Right renal cortex interstitium (tissue), 3 donors: ENCODE measurements at places on chromosomes 12 and 14.

DNA sequence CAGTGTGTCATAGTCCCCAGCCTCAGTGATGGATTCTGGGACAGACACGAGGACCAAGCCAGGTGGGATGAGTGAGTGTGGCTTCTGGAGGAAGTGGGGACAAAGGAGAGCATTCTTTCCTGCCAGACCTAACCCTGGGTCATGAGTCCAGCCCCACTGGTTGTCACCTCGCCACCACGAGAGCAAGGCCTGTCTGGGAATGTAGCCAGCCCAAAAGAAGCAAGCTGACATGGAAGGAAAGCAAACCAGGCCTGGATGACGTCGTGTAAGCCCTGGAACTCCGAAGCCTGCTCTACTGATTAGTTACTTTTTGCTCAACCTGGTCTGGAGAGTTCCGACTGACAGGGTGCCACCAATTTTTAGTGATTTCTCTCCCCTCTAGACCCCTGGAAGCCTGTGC lies 105.9 kb downstream of the SINHCAF start:
- no peak for DNase-seq

GRCh38 chr12:103456006-103456405 lies 39.8 kb downstream of the C12orf42 start:
- DNase-seq = no peak

GRCh38 chr14:32633224-32633859 lies 304.2 kb downstream of the AKAP6 start:
- no peak for DNase-seq

- DNase-seq = no peak
These were observed 282.7 kb downstream of the CACNA1C start for GRCh38 chr12:2335513-2335912.

GRCh38 chr12:132490422-132491137 lies 629 bp downstream of the FBRSL1 start:
- DNase-seq = no peak

DNA sequence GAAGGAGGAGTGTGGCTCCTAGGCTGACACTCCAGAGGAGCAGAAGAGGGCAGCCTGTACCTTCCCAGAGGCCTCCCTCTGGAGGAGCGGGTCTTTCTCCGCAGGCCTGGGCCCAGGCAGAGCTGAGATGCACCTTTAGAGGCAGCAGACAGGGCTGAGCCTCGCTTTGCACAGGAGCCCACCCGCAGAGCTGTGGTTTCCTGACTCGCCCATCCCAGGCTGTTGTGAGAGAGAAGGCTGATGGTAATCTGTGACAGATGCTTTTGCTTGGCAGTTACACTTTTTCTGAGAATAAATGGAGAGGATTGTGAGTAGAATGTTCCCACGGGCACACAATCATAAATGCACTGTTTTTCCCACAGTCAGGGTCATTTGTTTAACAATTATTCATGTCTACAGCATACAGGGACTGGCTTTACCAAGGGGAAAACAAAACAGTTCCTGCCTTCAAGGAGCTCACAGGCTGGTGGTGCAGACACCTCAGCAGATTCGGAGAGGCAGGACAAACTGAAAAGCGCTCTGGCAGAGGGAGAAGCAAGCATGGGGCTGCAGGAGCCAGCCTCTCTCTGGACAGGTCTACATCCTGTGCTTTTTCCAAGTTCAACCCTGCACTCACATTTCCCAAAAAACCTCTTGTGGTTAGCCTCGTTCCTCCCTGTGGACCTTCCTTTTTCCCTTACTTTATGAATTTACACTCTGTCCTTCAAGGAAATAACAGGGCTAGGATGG lies 13.9 kb downstream of the EVL start:
- no peak for DNase-seq

- no peak for DNase-seq
These were observed 102.5 kb downstream of the ZFP36L1 start for GRCh38 chr14:68690089-68690958.

GRCh38 chr12:8846305-8846704 lies 23.9 kb downstream of the A2ML1 start:
- no peak for DNase-seq

DNA sequence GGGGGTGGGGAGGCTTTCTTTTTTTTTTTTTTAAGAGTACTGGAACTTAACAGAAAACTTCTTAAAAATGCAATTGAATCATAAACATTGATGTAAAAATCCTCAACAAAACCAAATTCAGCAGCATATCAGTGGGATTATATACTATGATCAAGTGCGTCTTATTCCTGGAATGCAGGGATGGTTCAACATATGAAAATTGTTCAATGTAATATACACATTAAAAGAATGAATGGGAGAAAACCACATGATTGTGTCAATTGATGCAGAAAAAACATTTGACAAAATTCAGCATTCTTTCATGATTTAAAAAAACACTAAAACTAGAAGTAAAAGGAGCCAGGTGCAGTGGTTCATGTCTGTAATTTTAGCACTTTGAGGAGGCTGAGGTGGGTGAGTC lies 41.2 kb upstream of the CCT2 start:
- DNase-seq = no peak

GRCh38 chr14:62592877-62593276 lies 452.4 kb downstream of the KCNH5 start:
- DNase-seq = no peak

DNA sequence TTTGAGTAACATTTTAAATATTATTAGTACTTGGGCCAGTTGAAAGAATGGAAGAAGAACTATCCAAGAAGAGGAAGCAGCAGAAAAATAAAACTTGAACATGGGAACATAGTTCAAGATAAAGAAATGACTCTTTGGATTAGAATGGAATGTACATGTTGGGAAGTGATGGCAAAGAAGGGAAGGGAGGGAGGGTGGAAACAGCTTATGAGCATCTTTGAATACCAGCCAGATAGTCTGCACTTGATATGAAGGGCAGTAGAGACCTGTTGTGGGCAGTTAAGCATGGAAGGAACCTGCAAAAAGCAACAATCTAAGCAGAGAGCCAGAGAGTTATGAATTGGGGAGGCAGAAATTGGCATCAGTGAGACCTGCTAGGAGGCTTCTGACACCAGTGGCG lies 10.0 kb upstream of the IL22 start:
- no peak for DNase-seq

- DNase-seq = no peak
These were observed 123.7 kb upstream of the TMTC1 start for GRCh38 chr12:29907461-29907860.

DNA sequence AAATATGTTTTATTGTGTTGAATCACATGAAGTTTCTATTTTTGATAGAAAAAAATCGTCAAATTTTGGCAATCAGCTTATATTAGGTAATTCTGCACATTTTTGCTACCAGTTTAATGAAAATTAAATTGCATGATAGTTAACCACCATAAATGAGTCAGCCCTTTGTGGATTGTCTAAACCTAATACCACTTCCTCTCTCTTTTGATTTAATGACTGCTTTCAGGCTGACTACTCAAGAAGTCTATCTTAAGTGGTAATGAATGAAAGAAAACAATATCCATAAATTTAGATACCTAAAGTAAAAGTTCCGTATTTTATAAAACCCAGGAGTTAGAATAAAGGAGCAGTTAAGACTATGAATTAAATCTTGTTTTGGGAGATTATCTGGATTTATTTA lies 450.5 kb downstream of the TMEM117 start:
- DNase-seq = no peak

- no peak for DNase-seq
These were observed at the start of gene PLEKHG3 for GRCh38 chr14:64704143-64704742. TSS of gene PLEKHG3 (plus strand) at chr14:64704424. CDS start at chr14:64727632, 23,208 bp downstream.

DNA sequence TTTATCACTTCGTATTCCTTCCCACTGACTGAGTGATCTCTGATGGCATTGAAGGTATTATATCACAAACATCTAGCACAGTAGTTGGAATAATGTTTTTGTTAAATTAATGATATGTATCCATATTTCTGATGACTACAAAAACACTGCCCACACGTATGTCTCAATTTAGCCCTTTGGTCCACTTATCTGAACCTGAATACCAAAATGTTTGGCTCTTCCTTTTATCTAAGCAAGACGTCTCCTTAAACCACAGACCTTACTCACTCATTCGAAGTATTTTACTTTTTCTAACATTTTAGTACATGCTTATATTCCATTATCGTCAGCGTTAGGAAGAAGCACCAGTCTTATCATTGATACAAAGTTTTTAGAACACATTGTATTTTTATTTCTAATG lies 126.4 kb downstream of the PIK3C2G start:
- DNase-seq = no peak

DNA sequence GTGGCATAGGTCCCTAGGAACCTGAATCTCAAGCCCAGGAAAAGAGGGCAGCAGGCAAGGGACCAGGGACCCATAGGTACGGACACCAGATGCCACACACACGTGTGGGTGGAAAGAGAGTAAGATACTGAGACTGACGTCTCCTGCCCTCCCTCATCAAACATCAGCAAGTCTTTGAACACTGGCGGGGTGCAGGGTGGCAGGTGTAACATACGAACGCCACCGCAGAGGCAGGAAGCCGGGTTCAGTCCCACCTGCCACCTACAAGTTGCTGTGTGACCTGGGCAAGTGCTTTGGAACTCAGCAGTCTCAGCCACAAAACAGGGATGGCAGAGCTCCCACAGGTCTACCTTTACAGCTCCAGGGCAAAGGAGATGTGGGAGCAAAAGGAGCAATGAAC lies 11.1 kb downstream of the ACTN1 start:
- DNase-seq = no peak

GRCh38 chr12:30753233-30753632 lies 1.5 kb downstream of the CAPRIN2 start:
- DNase-seq = peak; percentile 2

DNA sequence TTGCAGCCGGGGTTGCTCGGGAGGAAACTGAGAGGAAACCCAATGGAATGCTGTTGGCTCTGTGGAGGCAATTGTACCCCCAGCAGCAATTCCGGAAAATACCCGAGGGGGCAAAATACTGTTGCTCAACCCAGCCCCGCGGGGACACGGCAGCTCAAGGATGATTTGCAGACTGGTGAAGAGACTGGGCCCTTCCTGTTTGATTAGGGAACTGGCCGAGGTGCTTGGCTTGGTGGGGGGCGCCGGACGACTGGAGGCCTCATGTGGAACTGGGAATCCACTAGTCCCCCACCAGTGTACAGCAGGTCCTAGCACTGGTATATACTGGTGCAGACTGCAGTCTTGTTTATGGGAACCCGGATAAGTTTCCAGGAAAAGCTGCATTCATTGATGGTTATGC lies 10.3 kb upstream of the RNASE12 start:
- no peak for DNase-seq

DNA sequence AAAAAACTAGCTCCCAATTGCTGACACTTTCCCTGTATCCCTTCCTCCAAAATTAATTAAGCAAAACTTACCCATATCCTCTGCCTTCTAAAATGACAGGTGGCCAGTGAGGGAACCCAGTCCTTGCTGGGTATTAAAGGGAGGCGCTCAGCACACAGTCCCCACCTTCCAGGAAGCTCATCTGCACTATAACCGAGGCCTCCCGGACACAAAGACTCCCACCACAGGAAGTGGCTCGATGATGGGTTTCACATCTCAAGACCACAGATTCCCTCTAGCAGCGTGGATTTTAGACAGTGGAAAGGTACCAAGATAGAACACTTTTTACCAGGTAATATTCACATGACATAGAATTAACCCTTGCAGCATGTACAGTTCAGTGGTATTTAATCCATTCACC lies 126.8 kb upstream of the NCOR2 start:
- DNase-seq = no peak

DNA sequence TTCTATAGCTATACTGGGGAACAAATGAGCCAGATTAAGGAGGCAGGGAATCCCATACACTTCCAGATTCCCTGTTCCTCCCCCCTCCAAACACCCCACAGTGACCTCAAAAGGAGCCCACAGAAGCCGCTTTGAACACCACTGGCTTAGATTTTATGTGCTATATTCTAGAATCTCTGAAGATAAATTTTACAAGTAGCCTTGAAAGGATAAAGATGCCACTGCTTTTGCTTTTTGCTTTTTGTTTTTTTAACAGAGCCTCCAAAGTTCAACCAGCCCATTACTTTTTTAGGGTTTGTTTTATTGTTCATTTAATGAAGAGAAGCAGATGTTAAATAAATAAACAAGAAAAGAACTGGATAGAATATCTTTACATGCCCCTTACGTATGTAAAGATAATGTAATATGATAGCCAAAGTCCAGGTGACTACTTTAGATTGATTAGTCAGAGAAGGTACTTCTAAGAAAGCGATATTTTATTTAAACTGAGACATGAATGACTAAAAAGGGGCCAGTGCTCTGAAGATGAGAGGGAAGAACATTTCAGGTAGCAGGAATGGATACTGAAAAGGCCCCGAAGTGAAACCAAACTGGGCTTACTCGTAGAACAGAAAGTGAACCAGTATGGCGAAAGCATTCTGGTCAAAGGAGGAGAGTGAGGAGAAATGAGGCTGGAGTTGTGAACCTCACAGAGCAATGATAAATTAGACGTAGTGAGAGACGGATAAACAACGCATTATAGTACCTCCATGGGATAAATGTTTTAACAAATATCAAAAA lies 44.6 kb downstream of the DUSP6 start:
- DNase-seq = no peak

DNA sequence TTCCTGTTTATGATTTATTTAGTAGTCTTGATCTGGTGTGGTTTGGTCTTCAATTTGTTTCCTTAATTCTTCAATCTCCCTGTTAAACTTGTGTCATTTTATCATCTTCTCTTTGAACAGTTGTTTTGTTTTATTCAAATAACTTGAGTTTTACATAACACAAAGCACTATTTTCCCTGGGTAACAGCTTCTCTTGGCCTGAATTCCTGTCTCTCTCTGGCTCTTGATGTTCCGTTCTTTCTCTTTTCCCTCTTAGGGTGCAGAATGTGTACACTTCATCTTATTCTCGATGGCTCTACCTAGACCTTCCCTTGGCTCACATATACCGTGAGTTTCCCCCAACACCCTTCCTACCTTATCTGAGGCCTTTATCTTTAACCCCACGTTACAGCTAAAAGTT lies 36.8 kb upstream of the VPS33A start:
- DNase-seq = no peak

DNA sequence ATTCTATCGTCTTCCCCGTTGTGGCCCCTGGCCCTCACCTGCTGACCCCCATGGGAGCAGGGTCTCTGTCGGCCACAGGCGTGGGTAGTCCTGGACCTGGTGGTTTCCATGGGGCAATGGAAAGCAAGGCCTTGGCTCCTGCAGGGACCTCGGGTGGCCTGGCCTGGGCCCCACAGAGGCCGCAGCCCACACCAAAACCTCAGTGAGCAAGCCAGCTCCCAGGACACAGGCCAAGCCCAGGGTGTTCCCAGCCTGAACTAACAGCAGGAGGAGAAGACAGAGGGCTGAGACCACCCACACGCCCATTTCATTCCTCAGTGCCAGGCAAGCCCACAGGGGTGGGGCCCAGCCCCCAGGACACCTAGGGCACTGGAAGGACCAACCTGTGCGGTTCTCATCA lies 16.9 kb downstream of the ABCB9 start:
- no peak for DNase-seq

DNA sequence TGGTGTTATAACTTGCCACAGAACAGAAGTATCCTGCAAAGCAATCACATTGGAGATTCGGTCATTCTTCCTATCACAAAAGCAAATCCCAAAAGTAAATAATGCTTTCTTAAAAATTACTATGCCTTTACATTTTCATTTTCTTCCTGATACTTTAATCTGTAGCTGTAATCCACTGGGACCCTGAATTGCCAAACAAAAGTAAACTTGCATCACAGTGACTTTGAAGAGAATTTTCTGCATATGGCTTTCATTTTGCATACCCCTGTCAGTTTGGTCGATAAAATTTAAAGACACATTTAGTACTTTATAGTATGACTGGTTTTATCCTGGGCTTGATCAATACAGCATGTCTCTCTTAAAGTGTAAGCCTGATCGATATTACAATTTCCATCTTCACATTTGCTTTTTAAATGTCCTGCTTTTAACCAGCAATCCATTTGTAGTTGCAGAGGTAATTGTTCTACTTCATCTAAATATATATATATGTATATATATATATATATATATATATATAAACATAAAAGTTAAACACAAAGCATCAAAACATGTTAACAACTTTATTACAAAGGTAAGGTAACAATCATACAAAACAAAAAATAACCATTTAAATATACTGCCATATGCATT lies 53.7 kb upstream of the PLEKHA5 start:
- DNase-seq = no peak
